ENCODE measurements at places on chromosomes 2 and 18.

- DNase-seq = peak; percentile 70
Measured at GRCh38 chr2:201257956-201258665, 2.2 kb upstream of the CASP8 start.

DNA sequence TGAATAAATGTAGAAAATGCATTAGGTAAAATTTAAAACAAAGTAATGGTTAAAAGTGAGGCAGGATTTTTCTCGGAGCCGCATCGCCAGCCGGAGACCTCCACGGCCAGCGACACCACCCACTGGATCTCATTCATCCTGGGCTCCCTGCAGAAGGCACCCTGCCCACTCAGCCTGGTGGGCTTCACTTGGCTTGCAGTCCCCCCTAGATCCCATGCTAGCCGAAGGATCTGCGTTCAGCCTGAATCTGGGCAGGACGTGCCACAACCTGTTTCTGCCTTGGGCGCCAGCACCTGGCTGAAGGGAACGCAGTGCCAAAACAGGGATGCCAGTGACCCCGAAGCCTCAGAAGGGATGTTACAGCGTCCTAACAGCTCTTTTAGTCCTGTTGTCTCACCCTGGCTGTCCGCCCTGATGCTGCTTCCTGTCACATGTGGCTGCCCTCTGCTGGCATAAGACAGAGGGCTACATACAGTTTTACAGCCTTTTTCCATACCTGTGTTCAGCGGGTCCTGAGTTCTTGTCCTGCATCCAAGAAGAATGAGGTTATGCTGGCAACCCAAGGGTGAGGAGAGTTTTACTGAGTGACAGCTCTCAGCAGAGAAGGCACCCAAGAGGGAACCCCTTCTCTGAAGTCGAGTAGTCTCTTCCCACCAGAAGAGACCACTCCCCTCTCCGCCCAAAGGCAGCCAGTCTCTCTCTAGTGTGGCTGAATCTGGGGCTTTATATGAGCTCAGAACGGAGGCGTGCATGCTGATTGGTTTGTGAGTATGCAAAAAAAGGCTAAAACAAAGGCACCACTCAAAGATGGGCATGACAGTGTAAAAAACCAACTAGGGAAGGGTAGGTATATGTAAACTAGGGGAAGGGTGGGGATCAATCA is 173.1 kb upstream of the GYPC start:
- no peak for DNase-seq

DNA sequence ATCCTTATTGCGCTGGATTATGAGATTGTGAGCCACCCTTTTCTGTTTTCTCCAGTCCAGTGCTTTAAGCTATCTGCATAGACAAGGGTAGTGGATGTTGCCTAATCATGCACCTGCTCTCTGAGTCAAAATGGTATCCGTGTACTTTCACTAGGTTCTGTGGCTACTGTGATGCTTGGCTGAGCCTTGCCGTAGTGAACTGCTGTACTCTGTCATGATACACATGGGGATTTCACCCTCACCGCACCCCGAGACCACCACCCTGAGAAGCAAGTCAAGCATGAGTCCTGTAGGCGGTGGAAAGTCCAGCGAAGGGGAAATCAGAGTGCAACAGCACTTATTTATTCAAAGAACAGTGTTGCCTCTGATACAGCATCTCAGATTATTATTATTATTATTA is 55.0 kb downstream of the ARHGAP25 start:
- no peak for DNase-seq

DNA sequence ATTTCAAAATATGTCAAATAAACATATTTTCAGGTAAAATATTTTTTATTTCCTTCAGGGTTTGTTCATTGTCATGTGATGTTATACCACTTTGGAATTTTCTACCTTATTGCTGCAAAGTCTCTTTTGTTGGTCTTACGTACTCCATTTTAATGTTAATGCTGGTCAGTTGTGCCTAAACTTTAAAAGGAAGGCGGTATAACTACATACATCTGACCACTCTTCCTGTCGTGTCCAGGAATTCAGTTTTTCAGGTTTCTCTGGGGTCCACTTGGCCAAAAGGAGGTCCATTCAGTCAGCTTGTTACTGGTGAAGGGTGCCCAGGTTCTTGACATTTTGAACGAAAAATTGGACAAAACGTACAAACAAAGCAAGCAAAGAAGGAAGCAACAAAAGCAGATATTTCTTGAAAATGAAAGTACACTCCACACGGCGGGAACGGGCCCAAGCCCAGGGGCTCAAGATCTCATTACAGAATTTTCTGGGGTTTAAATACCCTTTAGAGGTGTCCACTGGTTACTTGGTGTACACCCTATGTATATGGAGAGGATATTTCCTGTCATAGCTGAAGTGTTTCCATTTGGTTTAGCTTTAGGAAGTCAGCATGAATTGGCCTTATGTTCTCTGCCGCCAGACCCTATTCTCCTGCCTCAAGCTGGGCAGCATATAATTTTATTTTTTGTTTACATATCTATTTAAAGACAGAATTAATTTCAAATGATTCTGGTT is 471.7 kb upstream of the CDH7 start:
- DNase-seq = no peak

DNA sequence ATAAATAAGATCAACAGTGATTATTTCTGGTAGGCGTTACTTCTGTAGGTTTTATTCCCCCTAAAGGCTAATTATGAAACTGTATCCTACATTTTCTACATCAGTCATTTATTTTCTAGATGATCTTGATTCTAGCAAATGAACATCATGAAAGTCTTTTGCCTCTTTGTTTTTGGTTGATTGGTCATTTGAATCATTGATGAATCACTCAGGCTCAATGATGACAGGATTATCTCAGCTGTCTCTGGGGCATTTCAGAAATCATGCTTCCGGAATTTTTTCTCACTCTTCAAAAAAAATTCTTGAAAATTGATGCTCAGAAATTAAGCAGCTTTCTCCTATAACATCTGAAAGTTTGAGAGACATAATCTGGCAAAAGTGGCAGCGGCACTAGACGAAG is 298.9 kb upstream of the TCF4 start:
- DNase-seq = no peak

- DNase-seq = no peak
Measured at GRCh38 chr2:3356799-3357198, 20.8 kb downstream of the EIPR1 start.

DNA sequence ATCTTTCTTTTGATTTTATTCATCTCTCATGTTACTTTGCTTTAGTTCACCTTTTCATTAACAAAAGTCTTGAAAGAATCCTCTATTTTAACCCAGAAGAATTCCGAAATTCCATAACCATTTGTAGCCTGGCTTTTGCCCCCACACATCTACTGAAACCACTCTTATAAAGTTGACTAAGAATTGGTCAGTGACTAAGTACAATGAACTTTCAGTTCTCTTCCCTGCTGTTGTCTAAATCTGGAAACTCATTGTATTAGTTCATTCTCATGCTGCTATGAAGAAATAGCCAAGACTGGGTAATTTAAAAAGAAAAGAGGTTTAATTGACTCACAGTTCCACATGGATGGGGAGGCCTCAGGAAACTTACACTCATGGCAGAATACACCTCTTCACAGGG is 49.9 kb upstream of the PNPT1 start:
- DNase-seq = no peak

DNA sequence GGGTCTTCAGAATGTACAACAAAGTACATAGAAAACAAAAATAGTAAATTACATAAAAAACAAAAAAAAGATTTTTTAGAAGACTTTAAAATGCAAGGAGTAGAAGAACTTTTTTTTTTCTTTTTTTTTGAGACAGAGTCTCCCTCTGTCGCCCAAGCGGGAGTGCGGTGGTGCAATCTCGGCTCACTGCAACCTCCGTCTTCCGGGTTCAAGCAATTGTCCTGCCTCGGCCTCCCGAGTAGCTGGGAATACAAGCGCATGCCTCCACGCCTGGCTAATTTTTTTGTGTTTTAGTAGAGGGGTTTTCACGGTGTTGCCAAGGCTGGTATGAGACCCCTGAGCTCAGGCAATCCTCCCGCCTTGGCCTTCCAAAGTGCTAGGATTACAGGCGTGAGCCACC is 104.5 kb upstream of the ZC3H15 start:
- no peak for DNase-seq

GRCh38 chr2:181837563-181837962 is 54.0 kb upstream of the ITPRID2 start:
- DNase-seq = no peak

- no peak for DNase-seq
Measured at GRCh38 chr18:35683021-35683420, 101.5 kb downstream of the GALNT1 start.

- DNase-seq = no peak
Measured at GRCh38 chr2:120769787-120770120, 34.1 kb downstream of the GLI2 start.

DNA sequence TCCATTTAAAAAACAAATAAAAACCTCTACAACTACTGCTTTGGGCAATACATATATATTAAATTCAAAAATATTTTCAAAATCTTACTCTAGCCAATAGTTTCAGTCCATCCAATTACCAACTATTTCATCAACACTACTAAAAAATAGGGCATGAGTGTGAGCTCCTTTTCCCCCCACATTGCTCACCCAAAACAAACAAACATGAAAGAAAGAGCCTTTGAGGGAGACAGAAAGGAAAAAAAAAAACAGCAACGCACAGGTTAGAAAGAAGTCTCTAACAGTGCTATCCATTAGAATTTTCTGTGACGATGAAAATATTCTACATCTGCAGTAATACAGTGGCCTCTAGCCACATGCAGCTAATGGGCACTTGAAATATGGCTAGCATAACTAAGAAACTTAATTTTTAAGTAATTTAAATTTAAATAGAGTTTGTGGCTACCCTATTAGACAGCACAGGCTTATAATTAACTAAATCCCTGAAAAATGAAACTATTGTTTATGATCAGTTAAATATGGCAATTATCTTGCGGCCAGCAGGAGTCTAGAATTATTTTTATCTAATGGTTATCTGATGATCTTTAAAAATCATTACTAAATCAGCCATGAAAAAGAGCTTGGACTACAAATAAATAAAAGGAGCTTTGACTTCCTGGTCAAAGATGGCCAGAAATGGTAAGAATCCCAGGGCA is 59.2 kb downstream of the RBMS1 start:
- no peak for DNase-seq

DNA sequence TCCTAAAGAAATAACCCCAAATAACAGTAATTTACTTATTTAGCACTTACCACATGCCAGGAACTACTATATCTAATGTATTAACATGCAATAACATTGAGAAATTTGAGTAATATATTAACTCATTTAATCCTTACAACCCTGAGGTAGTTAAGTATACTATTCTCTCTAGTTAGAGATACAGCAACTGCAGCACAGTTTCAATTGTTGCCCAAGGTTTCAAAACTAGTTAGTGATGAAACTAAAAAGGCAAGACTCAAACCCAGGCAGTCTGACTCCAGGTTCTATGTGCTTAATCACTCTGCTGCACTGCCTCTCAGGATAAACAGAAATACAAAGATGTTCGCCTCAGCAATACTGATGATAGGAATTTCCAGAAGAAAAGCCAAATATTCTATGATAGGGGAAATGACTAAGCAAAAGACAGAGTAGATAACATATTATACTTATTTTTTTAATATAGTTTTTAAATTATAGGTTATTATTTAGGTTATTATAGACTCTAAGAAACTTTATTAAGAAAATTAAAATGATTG is 88.0 kb downstream of the SS18 start:
- DNase-seq = no peak

- no peak for DNase-seq
Measured at GRCh38 chr2:220104871-220105351, 477.5 kb downstream of the SLC4A3 start.

DNA sequence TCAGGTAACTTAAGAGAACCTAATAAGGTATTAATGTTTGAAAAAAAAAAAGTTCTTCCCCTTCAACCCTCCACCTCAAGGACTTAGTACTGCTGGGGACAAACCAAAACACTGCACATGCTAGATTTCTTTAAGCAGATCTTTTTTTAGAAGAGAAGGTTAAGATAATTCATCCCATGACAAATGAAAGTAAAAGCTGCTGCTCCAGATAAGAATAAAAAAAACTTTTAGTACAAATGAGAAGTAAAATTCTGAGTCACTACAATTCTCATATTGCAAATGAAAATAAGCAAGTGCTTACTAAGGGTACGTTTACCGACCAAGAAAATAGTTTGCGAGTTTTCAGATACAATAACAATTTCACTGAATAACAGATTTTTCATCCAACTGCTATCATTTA is 8.9 kb downstream of the STAM2 start:
- DNase-seq = peak; percentile 53

GRCh38 chr2:24863641-24864040 is 56.4 kb downstream of the ADCY3 start:
- no peak for DNase-seq

DNA sequence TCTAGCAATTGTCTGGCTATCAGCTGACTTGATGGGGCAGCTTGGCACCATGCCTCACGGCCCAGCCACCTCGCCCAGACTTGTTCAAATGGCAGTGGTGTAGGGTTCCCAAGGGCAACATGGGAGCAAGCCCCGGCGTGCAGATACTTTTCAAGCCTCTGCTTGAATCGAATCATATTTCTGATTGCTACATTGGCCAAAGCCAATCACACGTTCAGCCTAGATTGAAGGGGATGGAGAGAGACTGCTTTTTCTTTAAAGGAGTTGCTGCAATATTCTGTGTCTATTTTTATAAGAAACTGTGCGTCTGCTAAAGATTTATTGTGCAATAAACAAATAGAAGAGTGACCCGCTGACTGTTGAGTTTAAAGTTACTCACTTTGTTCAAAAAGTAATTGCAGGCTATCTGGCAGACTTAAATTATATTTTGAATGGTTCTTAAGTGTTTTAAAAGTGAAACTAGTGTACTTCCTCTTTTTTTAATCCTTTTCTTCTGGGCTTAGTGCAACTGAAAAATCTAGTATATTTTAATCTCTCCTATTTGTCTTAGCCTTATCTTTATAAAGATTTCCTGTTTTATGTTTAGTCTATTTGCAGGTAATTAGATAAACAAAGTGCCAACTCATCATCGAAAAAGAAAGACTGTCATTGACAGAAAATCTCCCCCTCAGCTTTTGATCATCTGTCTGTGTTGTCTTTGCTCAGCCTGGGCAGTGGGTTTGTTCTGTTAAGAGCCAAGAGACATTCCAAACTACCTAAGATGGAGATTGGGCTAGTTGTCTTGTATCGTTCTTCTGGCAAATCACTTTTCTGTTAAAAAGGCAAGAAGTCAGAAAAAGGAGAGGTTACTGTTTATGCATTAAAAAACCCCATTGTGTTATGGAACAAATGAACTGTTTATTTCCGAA is 156.1 kb downstream of the TPGS2 start:
- DNase-seq = no peak

DNA sequence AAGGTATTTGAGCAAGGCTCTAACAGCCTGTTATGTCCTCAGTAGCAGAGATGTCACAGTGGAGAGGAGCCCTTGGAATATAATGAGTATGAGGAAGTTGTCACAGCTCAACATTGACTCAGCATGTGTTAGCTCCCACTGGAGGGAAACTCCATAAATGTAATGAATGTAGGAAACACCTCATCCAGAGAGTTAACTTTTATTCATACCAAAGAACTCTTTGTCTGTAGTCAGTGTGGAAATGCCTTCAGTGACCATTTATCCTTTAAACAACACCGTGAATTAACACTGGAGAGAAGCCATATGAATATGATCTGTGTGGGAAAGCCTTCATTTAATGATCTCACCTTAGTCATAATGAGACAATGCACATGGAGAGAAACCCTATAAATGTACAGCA is 59.7 kb downstream of the CYP1B1 start:
- peak; percentile 74 for DNase-seq

- no peak for DNase-seq
Measured at GRCh38 chr18:51621864-51622160, 424.3 kb upstream of the MEX3C start.

GRCh38 chr2:40220177-40220925 is 231.5 kb downstream of the SLC8A1 start:
- DNase-seq = peak; percentile 48

GRCh38 chr2:10688921-10689807 is 611 bp downstream of the NOL10 start:
- peak; percentile 18 for DNase-seq

GRCh38 chr2:161975062-161975812 is 98.8 kb downstream of the DPP4 start:
- peak; percentile 93 for DNase-seq
